ENCODE measurements at places on chromosomes 1 and 21. TPM values are rescaled to one million over a fixed set of nuclear protein-coding genes. Genes with fewer than 3 reads are reported as not detected.

Gene LINGO4
- 0.16 TPM for total RNA-seq

Gene LCE1D
- not detected for total RNA-seq

Gene SLC25A24
- 71.3 TPM for total RNA-seq

Gene GPR25
- not detected for total RNA-seq

Gene HSD11B1
- total RNA-seq = 1.2 TPM

Gene COL11A1
- 76.5 TPM for total RNA-seq

Gene IL20
- not detected for total RNA-seq

Gene SPATA45
- total RNA-seq = not detected

Gene LENEP
- not detected for total RNA-seq

Gene SLAMF6
- 0.53 TPM for total RNA-seq

Gene CLEC20A
- total RNA-seq = 0.48 TPM

Gene FABP3
- total RNA-seq = 42.1 TPM

Gene SFN
- total RNA-seq = 8.6 TPM

Gene OR1C1
- not detected for total RNA-seq

Gene PSMG1
- 23.5 TPM for total RNA-seq

Gene TNFRSF8
- total RNA-seq = 0.26 TPM

Gene FPGT
- 55.5 TPM for total RNA-seq

Gene PLPPR4
- 23.8 TPM for total RNA-seq

Gene KCNE2
- not detected for total RNA-seq

Gene FAM167B
- 2.5 TPM for total RNA-seq

Gene SYPL2
- 2.4 TPM for total RNA-seq

Gene TTC24
- total RNA-seq = not detected

Gene C1orf185
- total RNA-seq = not detected

Gene TCHH
- total RNA-seq = not detected

Gene EPHX1
- total RNA-seq = 18.1 TPM

Gene KRTAP11-1
- total RNA-seq = not detected

Gene SMCP
- total RNA-seq = not detected

Gene S100A10
- 116 TPM for total RNA-seq

Gene LAMB3
- 15.3 TPM for total RNA-seq

Gene THEM5
- not detected for total RNA-seq

Gene GRHL3
- 15.1 TPM for total RNA-seq

Gene PAQR6
- 0.79 TPM for total RNA-seq

Gene SIKE1
- total RNA-seq = 104 TPM

Gene ZNF436
- total RNA-seq = 64.9 TPM

Gene PAPPA2
- 4.6 TPM for total RNA-seq

Gene DNM3
- 11.7 TPM for total RNA-seq

Gene FCER1A
- 1.7 TPM for total RNA-seq

Gene KIF14
- 8.5 TPM for total RNA-seq

Gene TRPM2
- 1.2 TPM for total RNA-seq

Gene FOXD2
- total RNA-seq = 0.85 TPM

Gene MFAP2
- 33.3 TPM for total RNA-seq

Gene NCF2
- 8.6 TPM for total RNA-seq

Gene ARHGEF19
- total RNA-seq = 6.9 TPM

Data from urinary bladder (tissue), 4 donors.